ENCODE measurements at places on chromosomes 1 and 21.

GRCh38 chr1:44970317-44970716 is 16.1 kb downstream of the EIF2B3 start:
- no peak for DNase-seq

GRCh38 chr1:222653178-222653827 is 35.4 kb downstream of the MIA3 start:
- DNase-seq, result no peak

DNA sequence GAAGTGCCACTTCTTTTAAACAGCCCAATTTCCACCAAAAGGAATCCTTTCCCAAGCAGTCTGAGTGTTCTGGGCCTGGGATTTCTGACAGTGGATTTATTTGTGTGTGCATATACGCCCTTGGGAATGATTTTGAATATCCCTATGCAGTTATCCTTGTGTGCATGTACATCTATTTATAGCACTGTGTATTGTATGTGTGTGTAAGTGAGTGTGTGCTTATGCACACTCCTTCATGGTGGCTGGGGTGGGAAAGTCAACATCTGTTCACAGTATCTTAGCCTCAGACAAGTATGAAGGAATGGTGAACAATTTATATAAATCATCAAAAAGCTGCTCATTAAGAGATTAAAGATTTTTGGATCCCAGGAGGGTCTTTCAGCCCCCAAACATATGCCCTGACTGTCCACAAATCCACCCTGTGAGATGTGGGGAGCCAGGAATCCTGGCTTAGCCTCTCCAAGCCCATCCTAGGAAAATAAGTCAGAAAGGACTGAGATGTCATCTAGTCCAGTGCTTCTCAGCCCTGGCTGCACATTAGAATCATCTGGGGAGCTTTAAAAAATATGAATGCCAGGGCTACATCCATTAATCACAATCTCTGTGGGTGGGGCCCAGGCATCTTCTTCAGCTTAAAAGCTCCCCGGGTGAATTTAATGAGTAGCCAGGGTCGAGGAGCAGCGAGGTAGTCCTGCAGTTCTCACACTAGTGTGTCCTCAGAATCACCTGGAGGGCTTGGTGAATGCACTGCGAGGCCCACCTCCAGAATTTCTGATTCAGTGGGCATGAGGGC is 101.4 kb downstream of the PLXNA2 start:
- no peak for DNase-seq

- DNase-seq, result no peak
Observed at GRCh38 chr1:35573198-35574124, at the start of gene TFAP2E. TSS of gene TFAP2E (plus strand) at chr1:35573314. CDS start at chr1:35573578, 264 bp downstream.

DNA sequence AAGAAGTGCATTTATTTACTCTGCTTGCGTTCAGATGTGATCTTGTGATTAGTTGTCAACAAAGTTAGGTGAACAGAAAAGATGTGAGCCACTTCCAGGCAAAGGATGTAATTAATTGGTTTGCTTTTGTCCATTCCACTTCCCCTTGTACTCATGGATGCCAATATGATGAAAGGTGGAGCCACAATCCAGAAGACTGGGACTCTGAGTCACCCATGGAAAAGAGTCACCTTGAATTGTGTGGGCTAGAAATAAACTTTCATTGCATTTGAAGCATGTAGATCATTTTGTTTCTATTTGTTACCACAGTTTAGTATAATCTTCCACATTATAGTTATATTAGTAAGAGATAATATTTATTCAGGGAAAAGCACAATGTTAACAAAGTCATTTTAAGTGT is 684.2 kb downstream of the LTN1 start:
- no peak for DNase-seq
